ENCODE measurements at places on chromosomes 5 and 9.

DNA sequence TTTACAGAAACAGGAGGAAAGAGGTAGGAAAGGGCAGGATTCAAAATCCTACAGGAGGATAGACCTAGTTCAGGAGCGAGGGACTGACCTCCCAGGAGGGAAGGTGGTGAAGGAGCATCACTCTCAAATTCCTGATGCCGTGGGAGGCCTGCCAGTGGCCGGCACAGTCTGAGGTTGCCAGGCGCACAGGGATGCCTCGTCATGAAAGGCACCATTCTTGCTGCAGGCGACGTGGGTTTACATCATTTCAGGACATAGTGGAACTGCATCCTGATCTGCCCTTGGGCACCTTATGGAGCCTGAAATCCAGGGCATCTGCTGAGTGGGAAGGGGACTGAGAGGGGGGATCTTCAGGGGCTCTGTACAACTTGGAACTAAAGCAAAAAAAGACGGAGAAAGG is 163.2 kb upstream of the S1PR3 start:
- no peaks in the 10 kb centered on the region for H3K36me3 ChIP-seq
- no peaks in the 10 kb centered on the region for H3K4me1 ChIP-seq
- no peak for DNase-seq
- no peak overlapping the region for H3K27ac ChIP-seq

GRCh38 chr9:8417341-8417740 is 617.8 kb upstream of the DMAC1 start:
- H3K27me3 ChIP-seq = no peaks in the 10 kb centered on the region
- no peak overlapping the region for H3K27ac ChIP-seq
- H3K36me3 ChIP-seq = peaks cover 2% of the 10 kb centered on the region
- no peak overlapping the region for H3K4me3 ChIP-seq

- H3K4me1 ChIP-seq = peaks cover 5% of the 10 kb centered on the region
- H3K27me3 ChIP-seq = no peaks in the 10 kb centered on the region
- peaks cover 2% of the 10 kb centered on the region for H3K36me3 ChIP-seq
- DNase-seq = no peak
- H3K27ac ChIP-seq = no peak overlapping the region
Measured at GRCh38 chr5:143717400-143717799, 94.6 kb upstream of the HMHB1 start.

- no peak for DNase-seq
- no peak overlapping the region for H3K4me3 ChIP-seq
- H3K36me3 ChIP-seq = no peaks in the 10 kb centered on the region
- H3K27ac ChIP-seq = no peak overlapping the region
Measured at GRCh38 chr5:90223756-90224155, 185.8 kb downstream of the CETN3 start.

GRCh38 chr5:103041071-103041676 is 78.8 kb downstream of the GIN1 start:
- H3K27me3 ChIP-seq = peaks cover 33% of the 10 kb centered on the region
- H3K4me3 ChIP-seq = no peak overlapping the region
- H3K27ac ChIP-seq = no peak overlapping the region
- H3K4me1 ChIP-seq = no peaks in the 10 kb centered on the region
- no peaks in the 10 kb centered on the region for H3K36me3 ChIP-seq

GRCh38 chr9:20044686-20045085 is 255.8 kb upstream of the SLC24A2 start:
- no peak overlapping the region for H3K4me3 ChIP-seq
- no peaks in the 10 kb centered on the region for H3K27me3 ChIP-seq
- no peak overlapping the region for H3K27ac ChIP-seq

Measured in central memory CD8-positive, alpha-beta T cell (primary cell).